Activated CD4-positive, alpha-beta memory T cell treated with anti-CD3 and anti-CD28 coated beads, Interleukin-2, amount 10 ng/mL, durations not matched to agents 7 days and 5 days (primary cell): ENCODE measurements at places on chromosomes 16 and 17. TPM values are rescaled to one million over a fixed set of nuclear protein-coding genes. Genes with fewer than 3 reads are reported as not detected.
A peak's percentile ranks its signal among the peaks of the same experiment; 100 is the strongest.

DNA sequence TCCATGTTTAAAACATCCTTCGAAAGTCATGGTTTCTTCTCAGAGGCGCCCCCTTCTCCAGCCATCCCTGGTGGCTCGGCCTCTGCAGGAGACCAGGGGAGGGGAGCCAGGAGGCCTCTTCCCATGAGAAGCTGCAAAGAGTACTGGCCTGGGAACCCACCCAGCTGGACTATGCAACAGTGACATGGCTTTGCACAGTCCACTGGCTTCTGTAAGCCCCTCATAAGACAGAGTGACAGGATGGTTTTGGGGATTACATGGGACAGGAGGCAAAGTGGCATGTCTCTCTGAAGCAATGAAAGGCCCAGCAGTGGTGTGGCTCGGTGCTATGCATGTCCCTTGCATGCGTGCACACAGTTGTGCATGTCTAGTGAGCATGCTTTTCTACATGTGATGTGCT, 99.5 kb downstream of the C16orf78 start:
- no peak for DNase-seq

DNA sequence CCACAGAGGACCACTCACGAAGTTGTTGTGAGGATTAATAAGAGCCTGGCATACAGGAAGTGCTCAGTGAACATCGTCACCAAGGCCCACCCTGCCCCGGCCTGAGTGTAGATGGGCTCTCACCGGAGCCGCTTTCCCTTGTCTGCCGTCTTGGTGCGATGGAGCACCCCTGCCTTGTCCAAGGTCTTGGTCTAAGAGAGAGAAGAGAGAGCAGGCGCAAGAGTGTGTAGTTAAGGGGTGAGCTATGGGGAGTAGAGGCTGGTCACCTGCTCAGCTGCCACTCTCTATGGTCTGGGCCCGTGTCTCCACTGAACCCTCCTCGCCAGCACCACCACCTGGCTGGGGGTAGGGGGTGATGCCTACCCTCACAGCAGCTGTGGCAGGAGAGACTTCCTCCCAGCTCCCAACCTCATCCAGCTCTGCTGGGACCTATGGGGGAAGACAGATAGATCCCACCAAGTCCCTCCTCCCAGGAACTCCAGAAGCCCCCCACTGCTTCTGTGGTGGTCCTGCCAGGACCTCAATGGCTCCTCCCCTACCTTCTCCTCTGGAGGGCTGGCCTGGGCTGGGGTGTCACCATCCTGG, 28.7 kb downstream of the ARHGAP27 start:
- DNase-seq, result no peak

DNA sequence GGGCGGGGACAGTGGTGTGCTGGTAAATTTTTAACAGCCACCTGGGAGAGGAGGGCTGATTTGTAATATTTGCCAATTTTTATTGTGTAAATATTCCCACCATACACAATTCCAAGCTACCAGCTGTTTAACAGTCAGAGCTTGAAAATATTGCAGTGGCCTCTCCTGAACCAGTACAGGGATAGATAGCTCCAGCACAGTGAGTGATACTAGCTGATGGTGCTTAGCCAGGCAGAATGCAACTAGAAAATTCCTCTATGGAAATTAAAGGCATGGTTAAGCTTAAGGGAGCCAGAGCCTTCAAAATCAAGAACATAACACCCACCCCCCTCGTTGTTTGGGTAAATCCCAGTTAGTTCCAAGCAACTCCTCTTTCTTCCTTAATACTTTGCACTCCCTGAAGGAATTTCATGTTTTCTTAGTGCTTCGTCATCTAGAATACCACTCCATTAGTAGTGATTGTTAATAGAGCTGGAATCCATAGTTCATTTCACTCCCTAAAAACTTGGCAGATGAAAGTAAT, 96.6 kb downstream of the CYB561 start:
- no peak for DNase-seq

GRCh38 chr17:38353668-38354067, 2.0 kb downstream of the SOCS7 start:
- DNase-seq, result no peak

DNA sequence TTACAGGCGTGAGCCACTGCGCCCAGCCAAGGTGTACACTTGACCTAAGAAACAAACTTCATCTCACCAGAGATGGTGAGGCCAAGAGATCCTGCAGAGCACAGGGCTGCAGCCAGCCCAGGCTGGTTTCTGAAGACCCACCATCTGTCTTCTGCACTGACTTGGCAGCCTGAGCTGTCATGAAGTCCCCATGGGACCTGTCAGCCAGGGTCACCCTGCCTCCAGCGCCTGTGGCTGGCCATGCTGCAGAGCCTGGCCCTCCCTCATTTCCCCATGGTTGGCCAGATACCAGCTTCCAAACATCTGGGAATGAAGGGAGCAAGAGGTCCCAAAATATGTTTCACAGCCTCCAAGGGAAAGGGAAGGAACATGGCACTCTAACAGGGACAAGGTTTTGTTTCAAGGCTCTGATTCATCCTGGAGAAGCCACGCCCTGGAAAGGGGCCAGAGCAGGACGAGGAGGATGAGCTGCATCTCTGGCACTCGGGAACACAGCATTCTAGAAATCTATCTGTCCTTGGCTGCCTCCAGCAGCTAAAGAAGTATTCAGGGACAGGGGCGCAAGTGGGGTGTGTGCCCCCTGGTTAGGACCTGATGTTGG, 45.3 kb downstream of the DDX19A start:
- DNase-seq, result no peak

GRCh38 chr17:27746881-27747280, 53.4 kb downstream of the NOS2 start:
- no peak for DNase-seq

DNA sequence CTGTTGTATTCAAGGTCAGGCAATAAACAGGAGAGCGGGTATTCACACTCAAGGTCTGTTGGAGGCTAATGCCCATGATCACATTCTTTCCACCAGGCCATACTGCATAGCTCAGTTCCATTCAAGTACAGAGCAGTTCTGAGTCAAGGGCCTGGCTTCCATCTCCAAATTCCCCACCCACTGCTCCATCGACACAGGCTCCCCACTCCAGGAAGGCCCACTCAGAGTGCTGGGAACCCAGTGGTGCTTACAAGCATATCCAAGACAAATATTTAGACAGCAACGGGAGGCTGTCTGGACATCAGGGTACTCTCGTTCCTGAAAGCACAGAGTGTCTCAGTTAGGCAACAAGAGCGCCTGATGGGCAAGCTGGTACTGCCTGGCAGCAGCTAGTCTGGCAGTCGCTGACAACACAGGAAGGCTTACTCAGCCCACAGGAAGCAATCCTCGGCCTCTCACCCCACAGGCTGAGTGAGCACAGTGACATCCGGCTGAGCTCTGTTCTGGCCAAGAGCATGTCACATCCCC, 40.9 kb downstream of the RFFL start:
- peak; percentile 86 for DNase-seq

GRCh38 chr16:11501632-11502031, 85.1 kb downstream of the LITAF start:
- DNase-seq, result no peak

GRCh38 chr17:41722231-41722630, 10.1 kb downstream of the GAST start:
- DNase-seq, result no peak

DNA sequence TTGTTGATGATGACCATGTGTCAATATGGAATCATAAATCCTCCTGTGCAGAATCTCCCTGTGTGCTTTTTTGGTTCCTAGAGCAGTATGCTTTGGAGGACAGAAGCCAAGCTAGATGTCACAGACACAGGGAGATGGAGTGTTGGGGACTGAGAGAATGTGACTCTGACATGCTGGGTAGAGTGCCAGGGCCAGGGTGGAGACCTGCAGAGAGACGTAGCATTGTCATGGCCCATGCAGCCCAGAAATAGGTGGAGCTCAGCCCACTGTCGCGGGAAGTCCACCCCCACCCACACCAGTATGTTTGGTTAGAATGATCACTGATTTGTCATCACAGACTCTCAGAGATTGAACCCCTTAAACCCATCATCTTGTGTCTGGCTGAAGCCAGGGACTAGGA, 39.2 kb upstream of the ADCY7 start:
- no peak for DNase-seq

Gene TMC8
- 316 TPM for total RNA-seq

Gene SLFN5
- 231 TPM for total RNA-seq

Gene ARMC5
- total RNA-seq, result 10.1 TPM

Gene PLLP
- total RNA-seq, result not detected

Gene MT2A
- total RNA-seq, result 51.4 TPM
